Aortic smooth muscle cell (primary cell): ENCODE measurements at places on chromosomes 1 and 21. TPM values are rescaled to one million over a fixed set of nuclear protein-coding genes. Genes with fewer than 3 reads are reported as not detected.

The ERICH3 gene
- total RNA-seq, result not detected in 2 replicates

The LEFTY1 gene
- 0.06 TPM in 1 of 2 replicates, not detected in the other for total RNA-seq

The KRTAP21-2 gene
- not detected in 2 replicates for total RNA-seq

The POLR3C gene
- 30.8 and 32.3 TPM in 2 replicates for total RNA-seq

The TSPEAR gene
- not detected in 2 replicates for total RNA-seq

The GJA5 gene
- total RNA-seq, result 0.31 and 1.5 TPM in 2 replicates
